ENCODE measurements at places on chromosomes 1 and 21.
A peak's percentile ranks its signal among the peaks of the same experiment; 100 is the strongest.

DNA sequence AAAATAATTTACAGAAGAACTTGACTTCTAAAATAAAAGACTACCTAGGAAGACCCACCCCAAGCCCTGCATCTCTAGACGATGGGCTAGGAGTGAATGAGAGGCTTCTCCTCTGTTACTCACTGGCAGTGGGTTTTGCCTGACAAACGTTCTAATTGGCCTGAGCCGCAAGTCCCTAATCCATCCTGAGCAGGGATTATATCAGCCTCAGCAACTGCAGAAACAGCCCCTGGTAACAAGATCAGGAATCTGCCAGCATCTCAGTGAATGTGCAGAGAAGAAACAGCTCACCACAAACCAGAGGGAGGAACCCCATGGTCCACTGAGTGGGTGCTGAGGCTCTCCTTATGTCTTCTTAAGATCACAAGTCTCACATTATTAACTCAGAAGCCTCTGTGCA lies 240.6 kb downstream of the BRINP2 start:
- no peak for DNase-seq

DNA sequence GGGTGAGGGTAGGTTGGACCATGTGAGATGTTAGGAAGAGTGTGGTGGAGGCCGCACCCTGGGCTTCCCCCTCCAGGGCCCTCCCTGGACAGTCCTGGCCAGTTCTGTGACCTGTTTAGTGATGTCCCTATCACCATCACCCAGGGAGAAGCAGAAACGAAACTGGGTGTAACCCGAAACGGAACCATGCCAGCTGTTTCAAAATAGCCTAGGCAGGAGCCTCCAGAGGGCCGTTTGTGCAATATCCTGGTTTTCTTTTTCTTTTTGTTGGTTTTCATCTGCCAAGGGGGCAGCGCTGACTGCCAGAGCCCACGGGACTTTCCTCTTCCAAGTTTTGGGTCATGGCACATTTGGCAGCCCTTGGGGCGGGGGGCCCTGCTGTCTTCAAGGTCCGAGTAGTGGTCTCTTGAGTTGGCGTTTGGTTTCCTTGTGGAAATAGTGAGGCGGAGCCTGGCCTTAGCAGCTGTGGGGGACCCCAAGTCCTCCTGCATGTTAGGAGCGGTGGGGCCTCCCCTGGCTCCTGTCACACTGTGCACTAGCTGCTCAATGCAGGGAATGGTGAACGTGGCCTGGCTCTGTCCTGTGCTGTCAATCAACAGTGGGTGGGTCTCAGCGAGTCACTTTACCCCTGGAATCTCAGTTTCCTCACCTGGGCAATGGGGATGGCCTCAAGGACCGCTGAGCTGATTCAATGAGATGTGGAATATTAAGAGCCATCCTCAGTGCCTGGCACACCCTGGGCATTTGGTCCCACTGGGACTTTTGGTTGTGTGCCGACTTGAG lies 90.7 kb downstream of the ARHGEF10L start:
- no peak for DNase-seq

DNA sequence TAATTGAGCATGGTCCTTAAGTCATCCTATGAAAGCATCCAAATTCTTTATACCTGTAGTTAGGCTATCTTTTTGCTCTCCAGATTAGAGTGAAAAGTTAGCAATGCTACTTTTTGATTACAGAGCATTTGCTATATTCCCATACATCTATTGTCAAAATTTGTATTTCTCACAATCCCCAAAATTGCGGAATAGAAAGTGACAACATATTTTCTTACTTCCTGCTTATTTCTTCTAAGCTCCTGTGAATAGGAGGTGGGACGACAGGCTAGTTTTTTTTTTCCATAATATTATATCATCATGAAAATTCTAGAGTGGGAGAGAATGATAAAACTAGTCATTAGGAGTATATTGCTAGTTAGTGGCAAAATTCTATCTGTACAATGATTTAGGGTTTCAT lies 264.0 kb upstream of the DPYD start:
- no peak for DNase-seq

- DNase-seq = no peak
Observed at GRCh38 chr1:39434797-39435395, 56.5 kb upstream of the BMP8A start.

DNA sequence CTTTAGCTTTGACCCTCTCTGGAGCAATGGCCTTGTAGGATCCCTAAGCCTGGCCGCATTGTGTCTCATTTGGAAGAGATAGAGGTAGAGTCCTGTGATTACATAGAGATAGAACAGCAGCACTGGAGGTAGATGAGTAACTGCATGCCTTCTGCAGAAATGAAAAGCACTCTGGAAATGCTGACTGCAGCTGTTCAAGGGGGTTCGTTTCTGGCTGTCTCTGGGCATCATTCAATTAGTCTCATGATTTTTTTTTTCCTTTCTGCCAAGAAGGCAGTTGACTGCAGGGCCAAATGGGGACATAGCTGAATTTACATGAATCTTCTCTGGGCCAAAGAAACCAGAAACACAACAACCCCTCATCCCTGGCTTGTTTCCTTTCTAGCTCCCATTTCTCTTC lies 28.1 kb upstream of the SNX27 start:
- DNase-seq = no peak

- DNase-seq = peak; percentile 74
Observed at GRCh38 chr1:165898837-165899236, 71.4 kb downstream of the UCK2 start.

GRCh38 chr1:60564916-60565750 lies 491.6 kb upstream of the C1orf87 start:
- DNase-seq = no peak

GRCh38 chr1:59046134-59046533 lies 250.8 kb upstream of the FGGY start:
- no peak for DNase-seq

GRCh38 chr1:114341856-114342255 lies 169.1 kb downstream of the TRIM33 start:
- DNase-seq = no peak

DNA sequence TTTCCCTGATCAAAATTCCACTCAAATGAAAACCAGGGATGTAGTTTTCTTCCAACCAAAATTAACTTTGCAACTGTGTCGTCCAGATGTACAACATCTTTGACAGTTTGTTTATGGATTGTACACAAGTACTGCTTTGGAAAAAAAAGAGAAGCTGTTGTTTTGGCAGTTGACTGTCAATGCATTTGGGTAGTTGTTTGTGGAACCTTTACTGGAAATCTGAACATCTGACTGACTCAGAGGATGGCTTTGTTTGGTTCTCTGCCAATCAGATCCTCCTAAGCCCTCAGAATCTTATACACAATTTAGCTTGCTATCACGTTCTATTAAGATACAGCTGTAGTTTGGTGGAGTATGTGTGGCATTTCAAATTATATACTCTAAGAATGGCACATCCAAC lies 195.0 kb downstream of the KCNK2 start:
- DNase-seq = no peak

DNA sequence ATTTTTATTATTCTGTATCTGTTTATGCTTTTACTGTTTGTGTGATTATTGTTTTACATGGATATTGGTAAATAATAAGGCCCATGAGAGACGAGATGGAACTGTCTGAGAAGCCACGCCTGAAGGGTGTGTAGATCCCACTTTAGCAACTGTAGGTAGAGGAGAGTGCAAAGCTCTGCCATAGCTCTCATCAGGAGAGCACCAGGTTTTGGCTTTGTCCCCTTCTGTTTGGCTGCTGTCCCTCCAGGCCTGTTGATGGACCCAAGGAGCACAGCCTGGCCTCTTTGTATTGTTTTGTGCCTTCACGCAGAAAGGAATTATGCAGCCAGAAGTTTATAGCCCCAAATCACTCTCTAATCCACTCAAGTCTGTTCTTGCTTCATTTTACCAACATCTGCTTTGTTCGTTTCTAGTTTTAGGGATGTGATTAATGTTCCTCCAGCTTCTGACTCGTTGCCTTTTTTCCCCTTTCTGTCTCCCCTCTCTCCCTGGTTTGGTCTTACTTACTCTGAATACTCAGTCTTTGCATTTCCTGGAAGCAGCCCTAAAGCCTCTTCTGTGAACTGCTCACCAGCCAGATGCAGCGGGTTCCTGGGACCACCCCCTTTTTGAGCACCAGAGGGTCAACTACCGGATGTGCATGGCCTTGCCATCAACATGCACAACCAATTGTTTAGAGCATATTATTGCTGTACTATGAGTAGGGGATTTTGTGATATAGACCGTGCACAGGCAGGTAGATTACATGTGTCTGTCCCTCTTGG lies 127.3 kb downstream of the HHAT start:
- DNase-seq = no peak

GRCh38 chr1:200042552-200043335 lies 15.2 kb downstream of the NR5A2 start:
- no peak for DNase-seq

- no peak for DNase-seq
Observed at GRCh38 chr21:28818663-28819278, 173.9 kb downstream of the LTN1 start.

GRCh38 chr1:84299536-84300170 lies 1.9 kb upstream of the SAMD13 start:
- DNase-seq = no peak

DNA sequence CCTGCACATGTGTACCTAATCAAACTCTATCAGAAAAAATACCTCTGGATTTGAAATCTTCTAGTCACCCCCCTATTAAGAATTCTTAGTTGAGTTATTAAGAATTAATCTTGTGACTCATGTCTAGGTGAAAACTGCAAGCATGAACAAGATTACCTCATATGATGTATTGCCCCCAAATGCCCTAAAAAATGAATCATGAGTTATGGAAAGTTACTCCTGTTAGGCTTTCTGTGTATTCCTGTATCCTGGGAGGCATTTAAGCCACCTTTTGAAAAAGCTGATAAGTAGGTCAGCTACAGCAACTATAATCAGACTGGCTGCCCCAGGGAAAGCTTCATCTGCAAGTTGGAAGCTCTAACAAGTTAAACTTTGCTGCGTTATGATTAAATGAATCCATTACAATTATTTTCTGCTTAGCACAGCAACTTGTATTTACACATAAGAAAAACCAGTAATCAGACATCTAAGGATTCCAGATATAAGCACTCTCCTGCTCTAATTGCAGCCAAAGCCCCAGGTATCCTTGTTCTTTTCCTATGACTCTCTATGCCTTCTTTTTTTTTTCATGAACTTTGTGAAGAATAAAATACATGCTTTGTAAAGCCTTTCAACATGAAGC lies 147.7 kb downstream of the NTPCR start:
- no peak for DNase-seq

DNA sequence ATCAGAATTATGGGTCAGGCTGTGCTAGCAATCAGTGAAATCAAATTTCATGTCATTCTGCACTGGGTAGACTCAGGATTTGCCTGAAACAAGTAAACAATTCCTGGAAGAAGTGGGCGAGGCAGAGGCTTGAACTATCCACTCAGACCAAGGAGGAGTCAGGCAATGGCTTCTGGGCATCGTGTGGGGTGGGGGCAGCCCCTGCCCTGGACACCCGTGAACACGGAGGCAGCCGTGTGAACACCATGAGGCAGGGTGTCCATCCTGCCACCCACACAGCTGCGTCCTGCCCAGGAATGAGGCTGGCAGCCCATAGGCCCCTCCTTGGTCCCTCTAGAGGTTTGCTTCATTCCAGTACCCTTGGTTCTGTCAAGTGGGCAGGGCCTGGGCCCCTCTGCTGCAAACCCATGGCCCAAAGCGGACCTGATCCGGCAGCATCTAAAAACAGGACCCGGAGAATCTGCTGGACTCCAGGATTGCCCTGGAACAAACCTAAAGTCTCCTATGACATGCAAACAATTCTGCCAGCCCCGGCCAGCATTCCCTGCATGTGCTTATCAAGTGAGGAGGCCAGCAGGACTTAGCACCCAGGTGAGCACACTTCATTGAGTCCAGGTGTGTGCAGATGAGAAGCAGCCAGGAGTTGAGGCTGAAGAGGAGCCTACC lies 69.5 kb downstream of the PDE9A start:
- DNase-seq = no peak

GRCh38 chr21:21162786-21163185 lies 164.6 kb downstream of the NCAM2 start:
- DNase-seq = no peak

GRCh38 chr1:244409701-244410100 lies 42.0 kb downstream of the ADSS2 start:
- no peak for DNase-seq

DNA sequence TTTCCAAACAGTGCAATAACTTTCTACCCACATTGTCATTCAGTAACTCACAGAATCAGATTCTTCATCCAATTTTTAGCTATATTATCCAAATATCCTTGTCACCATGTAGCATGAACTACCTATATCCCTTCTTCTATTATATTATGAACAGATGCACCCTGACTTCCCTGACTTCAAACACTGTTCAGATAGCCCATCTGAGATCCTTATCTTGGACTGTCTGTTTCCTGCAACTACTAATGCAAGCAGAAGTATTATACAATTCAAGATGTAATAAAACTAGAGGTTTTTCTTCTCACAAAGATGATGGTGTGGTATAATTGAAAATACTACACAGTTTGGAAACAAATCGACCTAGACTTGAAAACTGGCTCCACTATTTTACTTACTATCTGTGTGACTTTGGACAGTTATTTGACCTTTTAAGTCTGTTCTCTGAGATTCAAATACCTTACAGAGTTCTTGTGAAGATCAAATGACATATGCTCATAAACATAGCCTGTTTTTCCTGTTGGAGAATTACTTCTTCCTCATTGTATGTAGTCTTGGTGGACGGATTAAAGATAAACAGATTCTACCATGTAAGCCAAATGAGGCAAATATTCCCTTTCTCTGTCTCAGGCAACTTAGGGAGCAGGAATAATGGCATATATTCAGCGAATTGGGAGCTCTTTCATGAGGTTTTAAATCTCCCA lies 407.9 kb upstream of the ZRANB2 start:
- DNase-seq = no peak

DNA sequence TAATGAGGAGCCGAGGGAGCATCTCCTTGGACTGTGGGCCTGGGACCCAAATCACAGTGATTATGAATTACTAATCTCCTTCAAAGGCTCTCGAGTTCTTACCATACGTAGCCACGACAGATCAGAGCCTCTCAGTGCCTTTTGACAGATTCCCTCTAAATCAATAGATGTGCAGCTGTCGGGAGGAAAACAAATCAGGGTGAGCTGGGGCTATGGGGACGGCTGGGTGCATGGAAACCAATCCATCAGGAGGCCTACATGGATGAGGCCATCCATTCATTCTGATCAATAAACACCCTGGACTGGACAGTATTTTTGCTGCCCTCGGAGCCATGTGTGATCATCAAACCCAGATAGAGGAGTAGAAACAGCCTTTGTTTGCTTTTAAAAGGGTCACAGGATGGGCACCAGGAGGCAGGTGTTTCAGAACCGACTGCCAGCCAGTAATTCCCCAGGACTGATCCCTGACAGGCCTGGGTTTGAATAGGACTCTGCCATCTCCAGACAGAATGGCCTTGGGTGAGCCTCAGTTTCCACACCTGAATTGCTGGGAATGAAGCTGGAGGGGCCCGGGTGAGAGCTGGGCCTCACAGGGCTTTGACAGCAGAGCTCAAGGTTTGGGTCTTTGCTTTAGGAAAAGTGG lies 532.8 kb downstream of the MATN1 start:
- no peak for DNase-seq

DNA sequence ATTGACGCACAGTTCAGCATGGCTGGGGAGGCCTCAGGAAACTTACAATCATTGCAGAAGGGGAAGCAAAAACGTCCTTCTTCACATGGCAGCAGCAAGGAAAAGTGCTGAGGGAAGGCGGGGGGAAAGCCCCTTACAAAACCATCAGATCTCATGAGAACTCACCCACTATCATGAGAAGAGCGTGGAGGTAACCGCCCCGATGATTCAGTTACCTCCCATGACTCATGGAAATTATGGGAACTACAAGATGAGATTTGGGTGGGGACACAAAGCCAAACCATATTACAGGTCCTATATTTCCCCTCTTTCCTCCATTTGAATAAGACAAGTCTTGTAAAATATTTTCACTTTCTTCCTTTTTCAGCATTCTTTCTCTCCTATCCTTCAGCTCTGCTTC lies 7.7 kb upstream of the TTLL7 start:
- DNase-seq = no peak

All from RWPE2 (cell line).